Fibroblast of the aortic adventitia (primary cell): ENCODE measurements at places on chromosomes 13 and 19. TPM values are rescaled to one million over a fixed set of nuclear protein-coding genes. Genes with fewer than 3 reads are reported as not detected.

The PCDH8 gene
- total RNA-seq: not detected in 2 replicates

The CEACAM3 gene
- not detected in 2 replicates for total RNA-seq

The SHISA7 gene
- total RNA-seq: not detected in 2 replicates

The EFNA2 gene
- not detected in 2 replicates for total RNA-seq

The GJA3 gene
- 0.82 and 0.90 TPM in 2 replicates for total RNA-seq

The SLC17A7 gene
- total RNA-seq: 0.49 TPM in 1 of 2 replicates, not detected in the other

The IFNL2 gene
- not detected in 2 replicates for total RNA-seq

The NPAS1 gene
- 0.49 and 2.1 TPM in 2 replicates for total RNA-seq

The GPR183 gene
- not detected in 2 replicates for total RNA-seq

The CDC42EP5 gene
- 7.9 and 48.8 TPM in 2 replicates for total RNA-seq

The MAMSTR gene
- total RNA-seq: 2.5 and 8.0 TPM in 2 replicates

The KLK12 gene
- total RNA-seq: not detected in 2 replicates

The CEACAM4 gene
- total RNA-seq: not detected in 2 replicates

The HSPB6 gene
- 297 and 713 TPM in 2 replicates for total RNA-seq

The AMER2 gene
- not detected in 2 replicates for total RNA-seq

The CPAMD8 gene
- total RNA-seq: 0.18 and 2.5 TPM in 2 replicates

The TRIM28 gene
- 233 and 474 TPM in 2 replicates for total RNA-seq

The SIGLEC5 gene
- not detected in 2 replicates for total RNA-seq
